AG09309 (cell line): ENCODE measurements at places on chromosomes 16 and 17.

- no peak for DNase-seq
Measured at GRCh38 chr16:56984639-56985038, 4.7 kb upstream of the NLRC5 start.

DNA sequence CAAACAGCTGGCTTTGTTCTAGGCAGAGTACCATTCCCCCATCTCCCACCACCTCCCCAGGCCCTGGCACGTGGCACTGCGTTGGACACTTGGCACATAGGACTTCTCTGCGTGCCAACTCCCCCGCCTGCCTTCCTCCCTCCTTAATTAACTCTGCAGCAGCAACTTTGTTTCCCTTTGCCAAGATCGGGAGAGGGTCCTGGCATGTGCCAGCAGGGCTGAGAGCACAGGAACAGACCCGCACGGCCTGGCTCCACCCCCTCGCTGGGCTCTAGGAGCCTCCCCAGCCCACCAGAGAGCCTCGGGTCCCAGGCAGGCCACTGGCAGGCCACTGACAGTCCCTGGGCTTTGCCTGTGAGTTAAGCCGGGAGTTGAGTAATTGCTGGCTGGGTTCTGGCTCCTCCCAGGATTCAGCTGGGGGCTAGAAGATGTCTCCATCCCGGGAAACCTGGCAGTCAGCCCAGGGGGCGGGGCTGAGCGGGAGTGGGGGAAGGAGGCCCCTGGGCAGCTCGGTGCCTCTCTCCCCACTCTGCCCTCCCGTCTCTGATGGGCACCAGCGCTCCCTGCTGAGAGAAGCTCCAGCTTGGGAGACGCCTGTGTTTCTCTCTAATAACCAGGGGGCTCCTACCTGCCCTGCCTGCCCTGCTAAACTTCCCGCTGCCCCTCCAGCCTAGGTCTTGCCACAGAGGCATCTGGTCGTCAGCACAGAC is 224.0 kb upstream of the TNRC6C start:
- DNase-seq = peak; percentile 10

DNA sequence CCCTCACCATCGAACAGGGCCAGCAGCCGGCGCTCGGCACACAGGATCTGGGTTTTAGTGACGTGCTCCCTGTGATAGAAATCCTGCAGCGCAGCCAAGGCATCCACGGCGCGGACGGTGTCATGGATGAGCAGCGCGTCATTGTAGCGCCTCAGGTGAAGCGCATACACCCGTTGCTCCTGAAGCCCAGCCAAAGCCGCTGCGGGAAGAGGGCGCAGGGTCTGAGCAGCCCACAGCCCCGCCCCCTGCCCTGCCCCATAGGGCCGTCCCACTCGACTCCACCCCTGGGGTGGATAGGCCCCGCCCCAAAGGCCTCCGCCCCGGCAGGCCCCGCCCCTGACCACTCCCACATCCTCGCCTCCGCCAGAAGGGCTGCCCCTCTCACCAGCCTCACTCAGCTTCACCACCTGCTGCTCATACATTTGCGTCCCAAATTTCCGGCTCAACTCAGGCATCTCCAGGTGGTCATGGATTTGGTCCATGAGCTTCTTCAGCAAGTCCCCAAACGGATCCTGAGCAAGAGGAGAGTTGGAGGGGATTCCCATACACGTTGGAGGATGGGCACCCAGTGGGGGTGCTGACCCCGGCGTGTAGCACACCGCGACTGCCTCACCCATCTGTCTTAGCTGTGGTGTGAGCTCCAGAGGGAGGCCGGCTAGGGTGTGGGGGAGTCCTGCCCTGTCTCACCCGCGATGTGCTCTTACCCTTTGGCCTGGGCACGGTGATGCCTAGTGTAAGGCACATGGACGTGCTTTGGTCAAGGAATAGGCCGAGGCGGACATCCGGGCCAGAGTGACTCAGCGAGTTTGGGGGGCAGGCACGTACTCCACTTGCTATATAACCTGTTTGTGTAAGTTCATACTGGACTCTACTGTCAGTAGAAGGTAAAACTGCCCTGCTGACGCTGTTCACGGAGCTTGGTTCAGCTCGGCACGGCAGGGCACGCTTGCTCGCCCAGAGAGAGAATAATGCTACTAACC is 4.6 kb downstream of the DHX58 start:
- DNase-seq = no peak

- DNase-seq = no peak
Measured at GRCh38 chr17:34869641-34870040, 91.6 kb downstream of the CCT6B start.

DNA sequence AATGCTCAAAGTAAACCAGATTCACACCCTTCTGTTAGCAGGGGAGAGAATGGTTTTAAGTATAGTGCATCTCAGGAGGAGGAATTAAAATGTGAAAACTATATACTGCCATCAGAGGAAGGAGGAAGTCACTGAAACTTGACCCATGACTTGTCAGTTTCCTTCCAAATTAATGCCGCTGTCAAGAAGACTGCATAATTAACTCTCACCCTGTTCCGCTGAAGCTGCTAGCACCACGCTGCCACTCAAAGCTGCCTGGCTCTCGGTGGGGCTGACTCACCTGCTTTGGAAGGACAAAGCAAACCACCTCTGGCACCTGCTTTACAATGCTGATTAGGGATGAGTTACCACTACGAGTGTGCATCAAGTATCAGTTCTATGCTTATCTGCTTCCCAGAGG is 37.8 kb upstream of the ULK2 start:
- no peak for DNase-seq

- DNase-seq = no peak
Measured at GRCh38 chr17:61786088-61786487, 77.2 kb downstream of the BRIP1 start.

DNA sequence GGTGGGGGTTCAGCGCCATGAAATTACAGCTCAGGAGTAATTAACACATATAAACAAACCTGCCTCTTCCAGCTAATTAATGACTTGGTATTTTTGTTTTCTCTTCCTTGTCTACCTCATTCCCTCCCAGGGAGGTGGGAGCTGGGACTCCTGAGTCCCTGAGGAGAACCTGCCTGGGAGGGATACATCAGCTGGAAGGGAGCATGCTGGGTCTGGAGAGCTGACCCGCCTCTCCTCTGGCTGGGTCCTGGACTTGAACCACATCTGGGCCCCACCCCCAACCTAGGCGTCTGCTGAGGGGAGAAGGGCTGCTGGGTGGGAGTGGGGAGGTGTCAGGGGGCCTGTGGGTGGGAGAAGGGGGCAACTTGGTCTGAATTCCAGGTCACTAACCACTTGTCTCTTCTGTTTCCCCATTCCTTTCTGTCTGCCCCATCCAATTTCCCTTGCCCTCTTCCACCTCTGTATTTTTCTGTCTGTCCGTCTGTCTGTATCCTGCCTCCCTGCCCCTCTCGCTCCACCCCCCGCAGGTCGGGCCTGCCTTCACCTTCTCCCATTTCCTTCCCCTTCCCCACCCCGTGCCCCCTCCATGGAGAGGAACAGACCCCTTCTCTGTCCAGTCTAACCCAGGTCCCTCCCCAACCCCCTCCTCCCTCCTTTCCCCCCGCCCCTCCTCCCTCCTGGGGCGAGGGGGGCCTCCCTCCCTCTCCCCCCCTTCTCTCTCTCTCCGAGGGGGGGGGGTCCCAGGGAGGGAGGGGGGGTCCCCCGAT is at the start of gene NLGN2:
NLGN2 (plus strand) TSS at position 361 of the 767 bp plus-strand sequence. CDS start 411 bp downstream, outside the sequence.
- DNase-seq = no peak

DNA sequence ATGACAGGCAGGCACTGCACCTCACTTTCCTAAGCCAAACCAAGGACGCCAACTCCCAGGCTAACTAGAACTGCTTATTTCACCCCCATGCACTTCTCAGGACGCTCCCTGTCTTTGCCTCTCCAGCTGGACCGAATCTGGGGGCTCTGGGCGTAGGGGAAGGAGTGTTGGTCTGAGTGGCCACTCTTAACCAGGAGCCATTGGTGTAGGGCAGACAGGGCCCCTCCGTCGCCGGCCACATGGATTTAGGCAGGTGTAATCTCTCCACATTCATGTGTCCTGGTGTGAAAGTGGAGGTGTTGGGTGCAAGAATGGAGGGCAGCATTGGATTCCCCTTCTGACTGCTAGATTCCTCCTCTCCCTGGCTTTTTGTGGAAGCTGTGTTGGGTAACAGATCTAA is 9.8 kb downstream of the ATP2C2 start:
- DNase-seq = no peak

DNA sequence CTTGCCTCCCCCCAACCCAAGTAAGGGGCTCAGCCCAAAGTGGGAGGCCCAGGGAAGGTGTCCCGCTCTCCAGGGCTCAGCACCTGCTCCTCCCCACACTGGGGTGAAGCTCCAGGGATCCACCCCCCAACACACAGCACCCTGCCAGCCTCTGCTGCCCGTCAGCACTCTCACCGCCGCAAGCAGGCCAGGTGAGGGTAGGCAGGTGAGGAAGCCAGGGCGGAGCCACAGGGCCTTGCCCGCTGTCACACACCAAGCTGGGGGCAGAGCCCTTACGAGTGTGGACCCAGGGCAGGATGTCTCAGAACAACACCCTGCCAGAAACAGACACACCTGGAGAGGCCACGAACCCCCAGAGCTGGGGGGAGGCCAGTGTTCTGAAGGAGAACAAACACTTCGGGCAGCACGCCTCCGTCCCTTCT is 19.5 kb downstream of the PLLP start:
- DNase-seq = no peak

DNA sequence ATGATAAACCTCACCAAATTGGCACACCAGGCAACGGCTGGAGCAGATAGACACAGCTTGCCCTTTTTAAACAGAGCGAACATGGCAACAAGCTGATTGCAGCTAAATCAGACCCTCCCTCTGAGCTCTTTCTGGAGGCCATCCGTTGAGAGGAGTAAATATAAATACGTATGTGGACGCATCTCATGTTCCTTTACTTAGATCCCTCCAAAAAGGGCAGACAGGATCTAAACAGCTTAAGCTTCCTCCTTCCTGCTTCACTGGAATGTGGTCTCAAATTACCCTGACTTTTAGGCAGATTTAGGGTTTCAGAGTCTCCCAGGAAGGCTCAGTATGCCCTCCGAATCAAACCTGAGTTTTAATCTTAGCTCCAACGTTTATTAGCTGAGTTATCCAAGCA is 204.7 kb upstream of the GOT2 start:
- DNase-seq = no peak

DNA sequence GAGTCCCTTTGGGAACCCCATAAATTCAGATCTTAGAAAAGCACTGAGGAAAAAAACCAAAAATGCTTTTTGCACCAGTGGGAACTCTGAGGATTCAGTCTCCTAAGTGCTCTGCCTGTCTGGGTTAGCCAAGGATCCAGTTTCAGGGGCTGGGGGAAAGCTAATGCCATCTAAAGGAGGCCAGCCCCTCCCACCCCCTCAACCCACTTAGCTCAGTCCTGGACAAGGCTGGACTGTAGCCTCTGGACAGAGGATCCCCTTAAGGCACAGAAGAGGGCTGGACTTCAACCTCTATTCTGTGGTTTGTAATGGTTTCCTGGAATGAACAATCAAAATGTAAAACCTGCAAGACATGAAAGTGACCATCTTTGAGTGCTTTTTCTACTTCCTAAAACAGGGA is 356.1 kb upstream of the ZFHX3 start:
- no peak for DNase-seq

- peak; percentile 56 for DNase-seq
Measured at GRCh38 chr16:86994651-86995171, 322.5 kb downstream of the C16orf95 start.

DNA sequence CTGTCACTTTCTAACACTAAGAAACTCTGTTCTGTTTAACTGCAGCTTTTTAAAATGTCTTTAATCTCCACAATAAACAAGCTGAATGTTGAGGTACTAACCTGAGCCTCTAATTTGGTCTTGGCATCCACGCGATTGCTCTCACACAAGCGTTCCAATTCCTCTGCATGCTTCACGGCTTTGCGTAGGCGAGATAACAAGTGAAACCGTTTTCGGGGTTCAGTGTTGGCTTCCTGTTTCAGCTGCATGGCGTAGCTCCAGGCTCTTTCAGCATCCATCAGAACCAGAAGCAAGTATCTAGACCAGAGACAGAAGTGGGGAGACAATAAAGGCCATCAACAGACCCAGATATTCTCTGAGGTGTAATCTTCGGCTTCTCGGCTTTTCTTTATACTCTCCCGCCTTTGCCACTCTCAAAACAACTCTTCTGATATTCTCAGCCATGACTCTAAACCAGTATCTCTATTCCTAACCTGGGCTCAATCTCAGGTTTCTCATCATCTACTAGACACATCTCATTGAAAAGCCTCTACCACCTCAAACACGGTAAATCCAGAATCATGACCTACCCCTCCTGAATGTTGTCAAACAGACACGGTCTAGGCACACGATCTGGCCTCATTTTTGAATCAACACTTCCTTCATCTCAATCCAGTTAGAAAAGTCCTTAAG is 8.3 kb downstream of the SRP68 start:
- no peak for DNase-seq

GRCh38 chr17:6261466-6261865 is 173.5 kb downstream of the AIPL1 start:
- no peak for DNase-seq

DNA sequence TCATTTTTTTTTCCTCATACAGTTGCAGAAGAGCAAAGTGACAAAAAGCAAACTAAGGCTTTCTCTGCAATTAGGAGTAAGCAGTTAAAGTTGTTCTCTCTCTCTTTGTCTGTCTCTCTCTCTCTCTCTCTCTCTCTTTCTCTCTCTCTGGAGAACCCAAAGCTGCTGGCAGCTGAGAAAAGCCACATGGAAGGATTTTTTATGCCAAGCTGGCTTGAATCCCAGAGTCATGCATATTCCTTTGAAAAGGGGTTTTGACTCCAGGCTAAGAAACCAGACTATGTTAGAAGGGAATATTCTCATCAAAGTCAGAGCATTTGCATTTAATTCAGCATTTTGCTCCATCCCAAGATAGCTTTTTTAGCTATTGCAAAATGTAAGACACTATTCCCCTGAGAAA is 1114.2 kb upstream of the GOT2 start:
- DNase-seq = no peak

- no peak for DNase-seq
Measured at GRCh38 chr17:80817321-80817845, 174.3 kb upstream of the CHMP6 start.

DNA sequence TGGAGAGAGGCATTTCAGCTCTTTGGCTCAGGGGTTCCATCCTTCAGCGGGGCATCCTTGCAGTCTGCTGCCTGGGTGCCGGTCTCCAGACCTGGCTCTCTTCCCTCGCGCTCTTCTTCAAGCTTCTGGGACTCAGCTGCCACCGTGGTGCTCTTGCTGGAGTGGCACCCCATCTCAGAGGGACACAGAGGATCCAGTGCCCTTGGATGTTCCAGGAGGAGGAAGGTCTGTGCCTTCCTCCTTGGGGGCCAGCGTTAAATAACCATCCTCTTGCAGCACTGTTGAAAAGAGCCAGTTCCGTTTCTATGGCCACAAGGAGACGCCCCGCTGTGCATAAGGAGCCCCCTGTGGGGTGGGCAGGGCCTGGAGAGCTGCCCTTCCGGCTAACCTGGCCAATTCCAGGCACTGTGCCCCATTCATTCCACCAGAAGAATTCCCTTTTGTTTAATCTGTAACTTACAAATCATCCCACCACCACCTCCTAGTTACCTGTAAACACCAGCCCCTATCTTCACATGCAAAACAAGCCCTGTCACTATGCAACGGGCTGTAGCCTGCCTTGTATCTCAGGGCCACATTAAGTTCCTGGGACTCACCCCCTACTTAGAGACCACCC is 8.6 kb downstream of the CHD9NB start:
- DNase-seq = no peak
